GM12878 (cell line): ENCODE measurements at places on chromosomes 16 and 17. TPM values are rescaled to one million over a fixed set of nuclear protein-coding genes. Genes with fewer than 3 reads are reported as not detected.

KRTAP9-6 gene
- not detected in 2 replicates for total RNA-seq

TPSD1 gene
- total RNA-seq = not detected in 2 replicates

NUDT7 gene
- total RNA-seq = 2.1 and 4.0 TPM in 2 replicates

GAS2L2 gene
- total RNA-seq = not detected in 2 replicates

DDX5 gene
- 713 and 715 TPM in 2 replicates for total RNA-seq

FMNL1 gene
- 99.2 and 108 TPM in 2 replicates for total RNA-seq

OR3A3 gene
- not detected in 2 replicates for total RNA-seq

TAX1BP3 gene
- 23.4 and 24.6 TPM in 2 replicates for total RNA-seq

RBFOX1 gene
- not detected in 2 replicates for total RNA-seq

HASPIN gene
- total RNA-seq = 16.5 and 18.0 TPM in 2 replicates

FLYWCH1 gene
- 27.8 and 33.8 TPM in 2 replicates for total RNA-seq

ABCA10 gene
- 0.82 and 1.2 TPM in 2 replicates for total RNA-seq

ZSCAN10 gene
- not detected in 2 replicates for total RNA-seq

P2RX1 gene
- total RNA-seq = 5.0 and 5.1 TPM in 2 replicates

MAF gene
- total RNA-seq = 0.11 and 0.13 TPM in 2 replicates

RNF43 gene
- 6.8 and 8.2 TPM in 2 replicates for total RNA-seq

SULT1A4 gene
- 0.35 and 1.3 TPM in 2 replicates for total RNA-seq

MYO15A gene
- 0.13 and 0.56 TPM in 2 replicates for total RNA-seq

KCNH6 gene
- not detected in 2 replicates for total RNA-seq

UTS2R gene
- total RNA-seq = 0.36 and 1.1 TPM in 2 replicates

TAC4 gene
- not detected in 2 replicates for total RNA-seq

G6PC1 gene
- total RNA-seq = 0.11 TPM in 1 of 2 replicates, not detected in the other

PDIA2 gene
- 0.32 and 0.36 TPM in 2 replicates for total RNA-seq

CD300A gene
- total RNA-seq = 36.1 and 36.2 TPM in 2 replicates

CHRNE gene
- 0.08 and 0.10 TPM in 2 replicates for total RNA-seq
